Neural cell (in vitro differentiated cells): ENCODE measurements at places on chromosomes 1 and 21. TPM values are rescaled to one million over a fixed set of nuclear protein-coding genes. Genes with fewer than 3 reads are reported as not detected.

Gene CD1E
- not detected in 2 replicates for polyA plus RNA-seq

Gene CA6
- polyA plus RNA-seq = not detected in 2 replicates

Gene BACH1
- 29.7 and 32.6 TPM in 2 replicates for polyA plus RNA-seq

Gene ATP6V1G3
- not detected in 2 replicates for polyA plus RNA-seq

Gene ERG
- polyA plus RNA-seq = not detected in 2 replicates

Gene MATN1
- 0.22 and 0.42 TPM in 2 replicates for polyA plus RNA-seq

Gene CCDC181
- polyA plus RNA-seq = 11.2 and 14.7 TPM in 2 replicates

Gene RAVER2
- polyA plus RNA-seq = 8.1 and 8.3 TPM in 2 replicates

Gene BEND5
- 58.6 and 64.9 TPM in 2 replicates for polyA plus RNA-seq

Gene FAM131C
- polyA plus RNA-seq = 0.84 and 0.97 TPM in 2 replicates

Gene KIF21B
- 53.7 and 73.7 TPM in 2 replicates for polyA plus RNA-seq

Gene YY1AP1
- polyA plus RNA-seq = 44.0 and 44.4 TPM in 2 replicates

Gene HSD3B1
- not detected in 2 replicates for polyA plus RNA-seq

Gene GUCA2B
- not detected in 2 replicates for polyA plus RNA-seq

Gene NBPF4
- polyA plus RNA-seq = not detected in 2 replicates

Gene PEAR1
- polyA plus RNA-seq = not detected in 2 replicates

Gene FLG2
- not detected in 2 replicates for polyA plus RNA-seq

Gene KCNJ10
- not detected in 2 replicates for polyA plus RNA-seq

Gene KLHL20
- 33.2 and 41.8 TPM in 2 replicates for polyA plus RNA-seq

Gene GPBP1L1
- polyA plus RNA-seq = 54.5 and 55.1 TPM in 2 replicates

Gene APOBEC4
- not detected in 2 replicates for polyA plus RNA-seq

Gene KRTAP24-1
- not detected in 2 replicates for polyA plus RNA-seq

Gene TDRD5
- not detected in 2 replicates for polyA plus RNA-seq

Gene OR2T35
- polyA plus RNA-seq = not detected in 2 replicates

Gene WARS2
- polyA plus RNA-seq = 4.7 and 4.8 TPM in 2 replicates

Gene CDK11A
- polyA plus RNA-seq = 19.3 and 20.2 TPM in 2 replicates

Gene KIAA0040
- polyA plus RNA-seq = not detected in 2 replicates

Gene GSTM1
- not detected in 2 replicates for polyA plus RNA-seq

Gene DNM3
- polyA plus RNA-seq = 33.2 and 37.1 TPM in 2 replicates

Gene OR14K1
- not detected in 2 replicates for polyA plus RNA-seq

Gene COX20
- 110 and 169 TPM in 2 replicates for polyA plus RNA-seq

Gene EFNA3
- 12.2 and 16.9 TPM in 2 replicates for polyA plus RNA-seq

Gene KIAA1614
- polyA plus RNA-seq = 0.50 and 1.4 TPM in 2 replicates

Gene CADM3
- polyA plus RNA-seq = 81.7 and 91.2 TPM in 2 replicates

Gene TM2D1
- 161 and 168 TPM in 2 replicates for polyA plus RNA-seq

Gene DPT
- polyA plus RNA-seq = not detected in 2 replicates

Gene CFAP74
- polyA plus RNA-seq = 0.22 TPM in 1 of 2 replicates, not detected in the other

Gene KRTAP19-8
- polyA plus RNA-seq = not detected in 2 replicates

Gene LMOD1
- polyA plus RNA-seq = not detected in 2 replicates

Gene GSTM5
- not detected in 2 replicates for polyA plus RNA-seq

Gene COL11A1
- 1.3 and 4.6 TPM in 2 replicates for polyA plus RNA-seq

Gene PRKAA2
- polyA plus RNA-seq = 18.5 and 20.0 TPM in 2 replicates

Gene VANGL1
- polyA plus RNA-seq = 0.40 and 0.53 TPM in 2 replicates

Gene ASTN1
- polyA plus RNA-seq = 33.4 and 37.9 TPM in 2 replicates

Gene PGLYRP4
- not detected in 2 replicates for polyA plus RNA-seq

Gene RAP1GAP
- 9.8 and 13.0 TPM in 2 replicates for polyA plus RNA-seq

Gene PPFIA4
- 1.6 and 4.0 TPM in 2 replicates for polyA plus RNA-seq

Gene TAS1R1
- not detected in 2 replicates for polyA plus RNA-seq

Gene GBP7
- not detected in 2 replicates for polyA plus RNA-seq

Gene TTC34
- polyA plus RNA-seq = 0.05 TPM in 1 of 2 replicates, not detected in the other

Gene NPHP4
- 17.1 and 21.5 TPM in 2 replicates for polyA plus RNA-seq

Gene SRSF10
- 165 and 201 TPM in 2 replicates for polyA plus RNA-seq

Gene TIE1
- polyA plus RNA-seq = not detected in 2 replicates

Gene PTGER3
- polyA plus RNA-seq = 1.2 and 1.7 TPM in 2 replicates

Gene NPPA
- polyA plus RNA-seq = not detected in 2 replicates

Gene CFAP141
- polyA plus RNA-seq = not detected in 2 replicates

Gene AMY1B
- polyA plus RNA-seq = not detected in 2 replicates

Gene ZNF695
- polyA plus RNA-seq = 8.0 and 8.4 TPM in 2 replicates

Gene THEM5
- not detected in 2 replicates for polyA plus RNA-seq
